ENCODE measurements at places on chromosomes 7 and 10.

DNA sequence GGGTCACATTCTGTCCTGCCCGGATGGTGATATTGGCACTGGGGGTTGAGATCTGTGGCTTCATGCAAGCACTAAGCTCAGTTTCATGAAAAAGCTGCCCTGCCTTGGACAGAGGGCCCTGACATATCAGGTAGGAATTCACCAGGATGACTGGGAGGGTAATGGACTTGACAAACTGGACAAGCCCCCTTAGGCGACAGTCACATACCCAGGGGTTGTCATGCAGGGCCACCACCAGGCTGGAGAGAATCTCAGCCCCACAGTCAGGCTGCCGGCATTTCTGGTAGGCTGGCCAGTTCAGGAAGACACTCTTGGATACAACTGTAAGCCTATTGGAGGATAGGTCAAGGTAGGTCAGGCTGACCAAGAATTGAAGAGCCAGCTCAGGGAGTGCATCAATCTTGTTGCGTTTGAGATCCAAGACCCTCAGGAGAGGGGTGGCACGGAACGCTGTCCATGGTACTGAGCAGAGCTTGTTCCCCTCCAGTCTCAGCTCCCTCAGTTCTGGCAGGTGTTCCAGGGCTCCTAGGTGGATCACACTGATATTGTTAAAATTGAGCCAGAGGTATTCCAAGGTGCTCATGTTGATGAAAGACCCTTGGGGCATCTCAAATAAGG is 824 bp downstream of the LRIT2 start:
- DNase-seq = no peak

DNA sequence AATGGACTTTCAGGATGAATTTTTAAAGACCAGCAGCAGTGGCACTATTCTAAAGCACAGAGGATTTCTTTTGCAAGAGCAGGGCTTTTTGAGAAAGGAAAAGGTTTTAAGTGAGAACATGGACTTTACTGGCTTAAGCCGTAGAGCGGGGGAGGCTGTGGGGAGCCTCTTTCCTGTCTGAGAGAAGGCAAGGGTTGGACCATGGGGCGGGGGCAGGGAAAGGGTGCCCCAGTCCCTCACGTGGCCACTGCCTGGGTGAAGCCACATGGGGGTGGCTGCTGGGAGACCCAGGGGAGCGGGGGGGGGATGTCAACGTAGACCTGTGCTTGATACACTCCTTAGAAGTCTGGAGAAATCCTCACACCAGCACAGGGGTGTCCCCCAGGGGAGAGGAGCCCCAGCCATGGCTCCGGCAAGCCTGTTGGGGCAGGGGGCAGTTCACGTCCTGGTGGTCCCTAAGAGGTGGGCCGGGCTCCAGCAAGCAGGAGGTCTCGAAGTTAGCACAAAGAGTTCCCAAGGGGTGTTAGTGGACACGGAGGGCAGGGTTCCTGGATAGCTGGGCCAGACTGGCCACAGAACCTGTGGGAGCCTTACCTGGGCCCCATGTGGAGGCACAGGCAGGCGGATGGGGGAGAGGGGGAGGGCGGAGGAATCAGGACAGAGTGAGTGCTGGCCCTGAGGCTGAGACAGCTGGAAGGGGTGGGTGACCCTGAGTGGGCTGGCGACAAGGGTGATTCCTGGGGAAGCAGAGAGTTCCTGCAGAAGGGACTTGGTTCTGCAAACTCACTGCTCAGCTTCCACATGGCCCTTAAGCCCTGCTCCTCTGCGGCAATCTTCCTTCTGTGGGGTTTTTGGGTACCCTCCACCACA is 36.9 kb upstream of the ELFN1 start:
- no peak for DNase-seq

DNA sequence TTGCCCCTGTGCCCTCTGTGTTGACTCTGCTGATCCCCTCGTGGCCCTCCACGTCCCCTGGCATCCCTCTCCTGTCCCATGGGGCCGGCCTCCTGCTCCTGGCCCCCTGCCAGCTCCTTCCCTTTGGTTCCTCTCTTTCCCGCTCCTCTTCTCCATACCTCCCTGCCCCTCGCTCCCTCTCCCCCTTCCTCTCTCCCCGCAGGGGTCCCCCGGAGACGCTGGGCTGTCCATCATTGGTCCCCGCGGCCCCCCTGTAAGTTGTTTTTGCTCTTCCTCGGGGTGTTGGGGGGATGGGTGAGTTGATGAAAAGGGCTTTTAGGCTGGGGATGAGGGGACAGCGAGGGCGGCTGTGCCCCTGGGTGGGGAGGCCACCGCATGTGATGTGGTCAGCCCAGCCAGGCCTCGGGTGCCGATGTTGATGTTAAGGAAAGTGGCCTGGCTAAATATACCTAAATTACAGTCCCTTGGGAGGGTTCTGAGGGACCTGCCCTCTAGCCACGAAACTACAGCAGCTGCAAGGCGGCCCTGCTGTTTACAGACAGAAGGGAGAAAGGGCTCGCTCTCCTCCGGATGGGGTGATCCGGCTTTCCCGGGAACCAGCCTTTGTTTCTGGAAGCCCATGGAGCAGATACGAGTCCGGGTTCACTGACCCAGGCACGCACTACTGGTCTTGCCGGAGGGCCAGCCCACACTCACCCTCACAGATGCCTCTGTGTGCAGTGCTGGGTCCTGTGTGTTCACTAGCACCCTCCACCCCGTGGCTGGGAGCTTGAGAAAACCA is 78.8 kb downstream of the COL13A1 start:
- no peak for DNase-seq

- no peak for DNase-seq
Observed at GRCh38 chr7:99498546-99498944, 1.5 kb downstream of the ZNF394 start.

DNA sequence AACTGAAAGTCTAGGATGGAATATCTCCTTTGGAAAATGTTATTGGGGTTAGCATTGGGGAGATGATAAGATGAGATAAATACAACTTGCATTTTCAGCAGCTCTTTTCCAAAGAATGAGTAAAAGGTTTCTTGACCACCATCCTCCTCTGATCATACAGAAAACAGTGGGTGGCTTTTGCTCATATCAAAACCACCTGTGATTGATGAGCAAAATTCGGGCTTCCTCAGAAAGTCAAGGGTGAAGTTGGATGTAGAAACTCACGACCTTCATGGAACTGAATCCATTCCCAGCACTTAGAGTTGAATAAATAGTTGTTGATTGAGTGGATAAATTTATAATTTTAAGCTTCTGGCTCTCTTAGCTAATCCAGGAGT is 158.4 kb downstream of the DNAJB6 start:
- DNase-seq = no peak

DNA sequence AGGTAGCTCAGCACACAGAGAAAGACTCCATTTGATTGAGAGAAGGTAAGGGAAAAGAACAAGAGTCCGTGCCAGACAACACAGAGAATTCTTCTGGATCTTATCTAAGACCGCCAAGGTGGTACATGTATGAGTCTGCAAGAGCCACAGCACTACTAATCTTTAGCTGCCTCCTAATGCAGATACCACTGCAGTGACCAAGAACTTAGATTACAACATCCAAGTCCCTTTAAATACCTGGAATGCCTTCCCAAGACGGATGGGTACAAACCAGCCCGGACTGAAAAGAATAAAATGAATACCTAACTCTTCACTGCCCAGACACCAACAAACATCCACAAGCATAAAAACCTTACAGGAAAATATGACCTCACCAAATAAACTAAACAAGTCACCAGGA is 33.3 kb downstream of the TFEC start:
- DNase-seq = no peak

- no peak for DNase-seq
Observed at GRCh38 chr10:76433161-76434005, 1002.0 kb downstream of the LRMDA start.

- DNase-seq = no peak
Observed at GRCh38 chr7:1667566-1668395, 2.3 kb upstream of the ELFN1 start.

- DNase-seq = no peak
Observed at GRCh38 chr7:51286401-51286800, 30.2 kb downstream of the COBL start.

DNA sequence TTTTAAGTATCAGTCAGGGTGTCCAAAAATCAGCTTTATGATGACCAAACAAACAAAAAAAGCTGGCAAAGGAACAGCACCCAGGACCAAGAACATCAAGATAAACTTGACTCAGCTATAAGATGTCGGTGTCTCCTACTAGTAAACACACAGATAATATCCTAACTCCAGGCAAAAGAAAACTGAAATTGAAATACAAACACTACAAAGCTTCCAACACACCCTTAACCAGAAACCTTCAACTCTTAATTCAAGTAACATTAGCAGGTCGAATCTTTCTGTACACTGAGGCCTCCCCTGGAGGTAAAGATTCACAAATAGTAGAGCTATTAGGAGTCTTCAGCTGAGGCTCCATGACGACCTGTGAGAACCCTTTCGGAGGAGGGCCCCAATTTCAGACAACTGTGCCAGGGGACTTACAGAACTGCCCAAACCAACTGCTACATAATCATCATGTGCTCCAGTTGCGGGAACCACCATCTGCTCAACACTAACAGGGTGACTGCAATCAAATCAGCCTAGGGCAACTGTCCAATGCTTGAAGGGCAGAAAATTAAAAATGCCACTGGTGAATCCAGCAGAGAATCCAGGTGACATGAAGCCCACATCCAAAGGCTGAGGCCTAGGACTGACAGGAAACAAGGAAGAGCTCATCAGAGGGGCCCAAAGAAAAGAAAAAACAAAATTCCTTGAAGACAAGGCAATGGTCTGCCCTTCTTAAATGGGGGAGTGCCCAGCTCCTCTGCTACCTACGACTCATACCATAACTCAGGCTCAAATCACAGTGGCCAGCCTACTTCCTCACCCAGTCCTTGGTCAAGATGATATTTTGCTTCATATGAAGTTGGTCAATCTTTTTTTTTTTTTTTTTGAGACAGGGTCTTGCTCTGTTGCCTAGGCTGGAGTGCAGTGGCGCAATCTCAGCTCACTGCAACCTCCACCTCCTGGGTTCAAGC is 20.0 kb downstream of the XPNPEP1 start:
- DNase-seq = no peak

GRCh38 chr10:98474628-98475027 is 27.9 kb upstream of the HPS1 start:
- DNase-seq = no peak

DNA sequence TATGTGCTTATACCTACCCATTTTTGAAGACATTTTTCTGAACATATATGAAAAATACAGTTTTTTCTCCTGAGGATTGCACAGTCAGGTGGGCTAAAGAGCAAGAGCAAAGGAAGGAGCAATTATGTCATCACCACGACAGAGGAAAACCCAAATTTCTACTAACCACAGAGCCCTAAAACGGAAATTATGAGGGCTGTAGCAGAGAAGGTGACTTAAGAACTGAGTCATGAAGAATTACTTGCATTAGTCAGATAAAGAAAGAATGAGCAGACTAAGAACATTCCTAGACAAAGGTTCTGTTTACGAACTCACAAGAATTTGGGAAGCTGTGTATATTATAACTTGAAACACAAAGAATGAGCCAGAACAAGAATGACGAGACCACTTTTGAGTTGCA is 974.4 kb downstream of the NXPH1 start:
- DNase-seq = no peak

- no peak for DNase-seq
Observed at GRCh38 chr7:144579687-144580086, 176.2 kb upstream of the NOBOX start.

- no peak for DNase-seq
Observed at GRCh38 chr7:18637516-18637915, 142.0 kb downstream of the HDAC9 start.

DNA sequence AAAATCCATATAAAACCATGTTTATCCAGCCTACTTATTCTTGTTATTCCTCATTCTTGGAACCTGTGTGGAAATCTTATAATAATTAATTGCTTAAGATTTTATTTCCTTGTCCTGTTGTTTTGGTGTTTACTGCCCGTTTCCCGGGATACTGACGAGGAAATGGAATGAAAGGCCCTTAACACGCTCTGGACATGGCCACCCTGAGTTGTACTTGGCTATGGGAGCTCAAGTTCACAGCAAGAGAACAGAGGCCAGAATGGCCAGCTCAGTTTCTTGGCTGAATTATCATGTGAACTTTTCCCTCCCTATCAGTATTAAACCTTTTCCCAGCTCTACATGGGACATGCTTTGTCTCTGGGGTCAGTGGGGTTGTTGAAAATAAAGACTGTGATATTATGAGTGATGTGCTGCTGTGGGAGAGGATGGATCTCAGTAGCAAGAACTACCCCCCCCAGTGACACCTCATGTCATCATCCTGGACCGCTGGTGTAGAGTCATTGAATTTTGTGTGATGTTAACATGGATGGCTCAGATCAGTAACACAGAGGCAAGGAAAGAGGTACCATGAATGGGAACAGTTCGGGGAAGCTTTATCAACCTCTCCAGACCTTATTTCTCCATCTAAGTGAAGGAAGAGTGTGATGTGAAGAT is 87.0 kb upstream of the IGFBP3 start:
- no peak for DNase-seq

- DNase-seq = no peak
Observed at GRCh38 chr10:128499956-128500355, 373.7 kb upstream of the MKI67 start.

DNA sequence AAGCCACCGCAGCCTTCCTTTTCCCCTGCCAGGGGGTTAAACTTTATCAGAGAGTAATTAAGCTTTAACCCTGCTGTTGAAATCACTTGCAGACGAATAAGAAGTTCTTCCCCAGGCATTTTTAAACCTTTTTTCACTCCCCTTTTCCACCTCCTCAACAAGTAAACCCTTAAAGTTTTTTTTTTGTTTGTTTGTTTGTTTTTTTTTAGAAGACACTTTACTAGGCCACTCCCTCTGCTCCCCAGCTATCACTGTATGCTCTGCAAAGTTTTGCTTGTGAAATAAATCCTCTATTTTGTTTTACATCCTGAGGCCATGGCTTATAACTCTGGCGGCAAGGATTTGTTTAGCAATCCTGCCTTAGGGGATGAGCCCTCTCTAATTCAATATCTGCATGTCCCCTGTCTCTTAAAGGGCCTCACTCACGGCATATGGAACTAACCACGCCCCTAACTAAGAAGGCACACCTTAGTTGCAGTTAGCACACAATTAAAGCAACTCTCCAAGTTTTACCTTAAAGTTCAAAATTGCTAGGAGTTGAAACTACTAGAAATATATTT is 1354.7 kb upstream of the LRRTM3 start:
- no peak for DNase-seq

DNA sequence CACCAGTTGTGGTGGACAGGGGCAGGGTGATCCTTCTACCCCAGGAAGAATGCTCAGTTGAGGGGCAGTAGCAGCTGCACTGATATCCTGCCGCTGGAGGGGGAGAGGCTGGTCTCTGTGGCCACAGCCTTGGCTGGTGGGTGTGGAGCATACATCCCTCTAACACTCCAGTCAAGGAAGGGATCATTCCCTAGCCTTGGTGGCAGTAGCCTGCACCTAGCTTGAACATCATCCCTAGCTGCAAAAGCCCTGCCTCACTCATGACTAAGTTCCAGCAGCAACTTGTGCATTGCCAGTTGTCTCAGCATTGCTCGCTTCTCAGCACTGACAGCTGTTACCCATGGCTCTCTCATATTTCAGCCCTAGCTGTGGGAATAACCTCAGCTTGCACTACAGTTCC is 688.9 kb upstream of the POT1 start:
- DNase-seq = no peak

DNA sequence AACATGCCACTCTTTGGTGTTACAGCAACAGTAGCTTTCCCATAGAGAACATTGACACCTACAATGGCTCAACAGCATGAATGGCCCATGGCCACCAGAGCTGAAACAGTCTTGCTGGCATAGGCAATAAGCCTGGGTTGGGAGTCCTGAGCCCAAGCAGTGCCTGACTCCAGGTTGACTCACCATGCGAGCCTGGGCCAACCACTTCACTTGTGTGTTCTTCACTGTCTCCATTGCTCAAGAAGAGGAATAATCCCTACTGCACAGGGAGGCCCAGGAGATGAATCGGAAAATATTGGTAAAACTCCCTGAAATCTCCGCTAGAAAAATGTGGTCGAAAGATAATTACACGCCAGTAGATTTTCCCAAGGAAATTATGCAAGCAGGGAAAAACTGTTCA is 89.2 kb upstream of the INHBA start:
- DNase-seq = no peak
